Activated CD4-positive, alpha-beta T cell treated with anti-CD3 and anti-CD28 coated beads, Interleukin-2, Interleukin-4, amounts not matched to agents 100 ng/mL and 50 ng/mL, durations not matched to agents 16 hours and 8 hours (primary cell): ENCODE measurements at places on chromosomes 3 and 15.
A peak's percentile ranks its signal among the peaks of the same experiment; 100 is the strongest.

DNA sequence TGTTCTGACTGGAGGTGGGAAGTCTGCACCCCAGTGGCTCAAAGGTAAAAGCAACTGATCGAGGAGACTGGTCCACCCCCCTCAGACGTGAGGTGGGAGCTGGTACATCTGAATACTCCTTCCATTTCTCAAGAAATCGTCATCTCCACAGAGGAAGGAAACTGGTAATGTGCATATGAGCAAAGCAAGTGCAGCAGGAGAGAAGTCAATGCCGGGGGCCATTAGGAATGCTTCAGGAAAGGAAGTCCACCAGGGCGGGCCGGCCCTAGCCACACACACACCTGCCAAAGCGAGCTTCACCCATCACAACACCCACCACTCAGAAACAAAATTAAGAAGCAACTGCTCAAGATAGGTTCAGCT, 8.5 kb downstream of the TBC1D2B start:
- no peak for DNase-seq

GRCh38 chr3:133426721-133427120, 26.9 kb downstream of the BFSP2 start:
- DNase-seq: no peak

- no peak for DNase-seq
Observed at GRCh38 chr3:190848870-190849269, 13.6 kb downstream of the GMNC start.

DNA sequence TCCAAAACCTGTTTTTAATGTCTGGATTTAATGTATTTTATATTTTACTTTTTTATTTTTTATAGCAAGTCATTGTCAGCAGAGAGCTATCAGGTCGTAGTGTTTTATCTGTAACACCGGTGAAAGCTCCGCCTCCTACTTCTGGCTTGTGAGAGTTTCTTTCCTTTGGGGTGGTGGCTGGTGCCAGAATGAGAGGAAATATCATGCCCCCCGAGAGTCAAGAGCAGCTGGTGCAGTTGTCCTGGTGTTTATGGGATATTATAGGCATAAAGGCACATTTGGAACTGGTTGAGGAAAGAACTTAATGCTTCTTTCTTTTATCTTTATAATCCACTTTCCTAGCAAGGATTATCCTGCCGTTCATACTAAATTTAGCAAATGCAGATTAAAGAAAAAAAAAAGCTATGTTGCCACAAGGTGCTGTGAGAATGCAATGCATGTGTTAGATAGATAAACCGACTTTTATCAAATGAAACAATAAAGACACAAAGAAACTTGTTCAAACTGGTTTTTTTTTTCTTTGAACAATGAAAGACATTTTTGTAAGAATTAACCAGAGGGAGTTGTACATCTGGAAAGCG, 260.1 kb upstream of the PLSCR5 start:
- no peak for DNase-seq

- peak; percentile 27 for DNase-seq
Observed at GRCh38 chr3:136109499-136109898, 86.6 kb downstream of the MSL2 start.

DNA sequence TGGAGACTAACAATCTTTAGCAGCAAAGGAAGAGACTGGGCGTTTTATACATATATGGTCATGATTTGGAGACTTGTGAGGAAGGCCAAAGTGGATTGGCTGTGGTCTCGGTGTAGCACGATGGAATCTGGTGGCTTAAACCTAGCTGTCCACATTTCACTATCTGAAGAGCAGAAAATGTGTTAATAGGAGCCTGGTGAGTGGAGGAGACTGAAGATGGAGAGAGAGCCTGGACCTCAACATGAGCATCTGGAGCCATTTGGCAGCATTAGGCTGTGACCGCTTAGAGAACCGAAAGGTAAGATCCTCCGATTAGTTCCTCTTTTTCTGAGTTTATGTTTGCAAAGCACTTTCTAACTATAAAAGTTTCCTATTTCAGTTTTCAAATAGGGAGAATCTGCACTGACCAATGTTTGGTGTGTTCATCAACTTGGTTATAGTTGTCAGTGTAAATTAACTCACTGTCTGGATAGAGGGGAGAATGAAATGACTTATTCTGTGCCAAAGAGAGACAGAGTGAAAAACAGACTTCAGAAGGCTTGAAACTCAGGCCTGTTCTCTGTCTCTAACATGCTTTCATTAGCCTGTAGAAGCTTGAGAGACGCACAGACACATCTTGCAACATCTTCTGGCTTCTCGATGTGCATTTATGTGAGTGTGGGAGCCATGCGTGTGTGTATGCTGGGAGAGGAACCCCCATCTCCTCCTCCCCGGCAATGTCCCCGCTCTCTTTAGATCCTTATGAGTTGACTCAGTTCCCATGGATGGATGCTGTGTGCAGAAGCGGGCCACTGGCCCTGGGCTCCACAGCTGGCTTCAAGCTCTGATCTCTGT, 244.7 kb upstream of the TBL1XR1 start:
- DNase-seq: no peak

DNA sequence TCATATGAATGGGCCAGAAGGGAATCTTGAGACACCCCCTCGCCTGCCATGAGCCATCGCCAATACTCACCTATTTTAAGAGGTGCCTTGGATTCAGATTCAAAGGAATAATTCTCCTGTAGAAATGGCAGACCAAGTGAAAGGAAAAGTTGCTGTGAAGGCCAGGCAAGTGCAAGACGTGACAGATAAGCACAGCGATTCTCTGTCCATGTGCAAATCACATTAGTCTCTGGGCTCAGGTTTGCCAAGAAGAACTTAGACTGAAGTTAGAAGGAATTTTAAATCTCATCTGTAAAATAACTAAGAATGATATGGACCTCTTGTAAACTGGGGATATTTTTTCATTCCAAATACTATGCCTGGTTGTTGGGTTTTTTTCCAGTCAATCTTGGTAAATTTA, 173.6 kb downstream of the UACA start:
- no peak for DNase-seq
